ENCODE measurements at places on chromosomes 1 and 21. TPM values are rescaled to one million over a fixed set of nuclear protein-coding genes. Genes with fewer than 3 reads are reported as not detected.

Gene BSND
- not detected for total RNA-seq

Gene CADM3
- total RNA-seq = not detected

DNA sequence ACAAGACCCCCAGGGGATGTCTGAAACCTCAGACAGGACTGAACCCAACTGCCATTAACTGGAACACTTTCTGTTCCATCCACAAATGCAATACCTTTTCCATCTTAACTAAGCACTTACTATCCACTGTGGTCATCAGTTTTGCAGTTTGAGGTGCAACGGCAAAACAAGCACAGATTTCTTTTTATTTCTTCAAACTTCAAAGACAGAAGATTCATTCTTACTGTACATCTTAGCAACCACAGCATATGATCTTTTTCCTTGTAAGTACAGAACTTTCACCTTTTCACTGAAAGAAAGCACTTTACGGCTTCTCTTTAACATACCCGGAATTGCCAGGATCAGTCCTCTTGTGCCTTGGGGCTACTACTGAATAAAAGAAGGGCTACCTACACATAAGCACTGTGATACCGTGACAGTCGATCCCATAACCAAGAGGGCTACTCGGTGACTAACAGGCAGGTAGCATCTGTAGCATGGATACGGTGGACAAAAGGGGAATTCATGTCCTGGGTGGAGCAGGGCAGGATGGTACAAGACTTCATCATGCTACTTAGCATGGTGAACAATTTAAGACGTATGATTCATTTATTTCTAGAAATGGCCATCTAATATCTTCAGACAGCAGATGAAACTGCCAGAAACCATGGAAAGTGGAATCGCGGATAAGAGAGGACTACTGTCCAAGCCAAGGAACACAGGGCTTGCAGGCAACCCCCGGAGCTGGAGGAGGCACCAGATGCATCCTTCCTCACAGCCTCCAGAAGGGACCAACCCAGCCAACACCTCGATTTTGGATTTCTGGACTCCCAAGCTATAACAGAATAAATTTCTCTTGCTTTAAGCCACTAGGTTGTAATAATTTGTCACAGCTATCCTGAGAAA, 18.4 kb downstream of the ERG start:
- DNase-seq = peak; percentile 99

GRCh38 chr21:32888971-32889370, 117.4 kb upstream of the PAXBP1 start:
- DNase-seq = no peak

- no peak for DNase-seq
Measured at GRCh38 chr1:34212673-34213072, 36.0 kb downstream of the C1orf94 start.

- DNase-seq = no peak
Measured at GRCh38 chr21:26888256-26888655, 43.0 kb upstream of the ADAMTS1 start.

All from bronchial epithelial cell (primary cell).